Stimulated activated CD8-positive, alpha-beta memory T cell treated with anti-CD3 and anti-CD28 coated beads, Interleukin-15, amount 100 ng/mL, for 1 hour (primary cell): ENCODE measurements at places on chromosomes 3 and 15.

GRCh38 chr3:194399874-194400411 lies 877 bp upstream of the GP5 start:
- DNase-seq, result no peak

DNA sequence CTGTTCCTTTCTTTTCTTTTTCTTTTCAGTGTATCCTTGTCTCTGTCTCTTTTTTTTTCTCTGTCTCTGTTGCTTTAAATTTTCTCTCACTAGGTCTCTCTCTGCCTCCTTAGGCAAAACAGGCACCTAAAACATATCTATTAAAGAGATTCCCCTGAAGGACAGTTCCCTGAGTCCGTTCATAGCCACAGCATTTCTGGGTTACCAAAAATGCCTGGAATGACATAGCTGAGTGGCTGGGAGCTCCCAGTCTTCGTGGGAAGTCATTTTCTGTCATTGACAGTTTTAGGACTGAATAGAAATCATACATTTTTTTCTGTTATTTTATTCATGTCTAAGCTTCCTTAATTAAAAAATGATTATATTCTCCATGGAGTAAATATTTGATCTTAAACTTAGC lies 323.8 kb upstream of the AZI2 start:
- DNase-seq, result no peak

- DNase-seq, result no peak
Measured at GRCh38 chr15:60672400-60672799, 193.5 kb upstream of the ICE2 start.

DNA sequence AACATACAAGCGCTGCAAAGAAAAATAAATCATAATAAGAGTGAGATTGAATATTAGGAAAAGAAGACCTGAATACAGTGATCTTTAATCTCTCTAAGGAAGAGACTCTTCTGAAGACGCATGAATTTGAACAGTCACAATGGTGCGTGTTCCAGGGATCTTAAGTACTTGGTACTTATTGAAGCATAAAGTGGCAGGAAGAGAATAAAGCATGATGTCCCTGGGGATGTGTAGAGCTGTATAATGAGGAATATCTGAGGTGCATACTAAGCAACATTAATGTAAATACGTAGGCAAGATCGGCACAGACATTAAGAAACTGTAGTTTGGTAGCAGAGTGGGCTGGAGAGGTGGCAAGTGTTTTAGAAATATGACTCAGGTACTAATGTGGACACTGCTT lies 246.2 kb upstream of the MCTP2 start:
- no peak for DNase-seq

GRCh38 chr3:17422636-17423035 lies 319.8 kb downstream of the TBC1D5 start:
- no peak for DNase-seq

DNA sequence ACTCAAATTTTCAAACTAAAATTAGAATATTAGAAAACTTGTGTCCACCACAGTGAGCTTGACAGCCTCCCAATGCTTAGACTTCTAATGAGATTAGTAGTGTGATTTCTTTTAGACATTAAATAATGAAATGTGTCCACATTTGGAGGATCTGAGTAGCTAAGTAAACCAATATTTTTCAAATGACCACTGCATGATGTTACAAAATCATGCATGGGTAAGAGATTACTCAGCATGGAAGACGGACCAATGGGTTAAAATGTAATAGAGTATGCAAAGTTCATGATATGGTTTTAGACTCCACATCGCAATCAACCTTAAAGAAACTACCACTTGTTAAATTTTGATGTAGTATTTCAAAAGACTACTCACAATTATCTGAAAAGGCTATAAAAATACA lies 130.6 kb downstream of the IMPG2 start:
- no peak for DNase-seq

DNA sequence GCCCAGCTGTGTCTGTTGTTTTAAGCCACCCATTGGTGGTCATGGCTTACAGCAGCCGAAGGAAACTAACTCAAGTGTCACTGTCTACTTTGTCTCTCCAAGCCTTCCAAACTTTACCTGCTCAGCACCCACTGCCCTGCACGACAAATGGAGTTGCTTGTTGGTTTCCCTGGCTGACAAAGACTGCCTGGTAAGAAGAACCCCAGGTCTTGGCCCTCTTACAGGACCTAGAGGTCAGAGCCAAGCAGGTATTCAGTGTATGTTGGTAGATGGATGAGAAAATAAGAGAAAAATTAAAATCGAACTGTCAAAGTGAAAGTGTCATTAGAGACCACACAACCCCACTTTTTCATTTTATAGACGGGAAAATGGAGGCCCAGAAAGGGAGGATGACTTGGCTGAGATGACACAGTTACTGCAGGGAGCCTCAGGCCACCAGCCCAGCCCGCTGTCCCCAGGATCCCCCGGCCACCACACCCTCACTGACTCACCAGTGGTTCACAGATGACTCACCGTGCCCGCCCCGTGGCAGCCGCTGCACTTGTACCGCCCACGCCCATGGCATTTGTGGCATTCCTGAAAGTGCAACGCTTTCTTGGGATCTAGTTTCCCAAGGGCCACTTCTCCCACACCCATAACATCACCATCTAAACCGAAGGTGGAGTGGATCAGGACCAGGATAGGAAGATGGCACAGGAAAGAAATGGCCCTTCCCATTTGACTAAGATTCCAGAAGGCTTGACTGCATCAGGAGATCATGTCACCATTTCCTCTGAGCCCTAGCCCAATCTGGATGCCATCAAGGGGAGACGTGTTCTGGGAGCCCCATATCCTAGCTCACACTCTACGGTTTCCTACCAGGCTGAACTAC lies 15.2 kb downstream of the SSUH2 start:
- DNase-seq, result peak; percentile 24

GRCh38 chr3:126900859-126901540 lies 81.9 kb upstream of the PLXNA1 start:
- DNase-seq, result no peak

DNA sequence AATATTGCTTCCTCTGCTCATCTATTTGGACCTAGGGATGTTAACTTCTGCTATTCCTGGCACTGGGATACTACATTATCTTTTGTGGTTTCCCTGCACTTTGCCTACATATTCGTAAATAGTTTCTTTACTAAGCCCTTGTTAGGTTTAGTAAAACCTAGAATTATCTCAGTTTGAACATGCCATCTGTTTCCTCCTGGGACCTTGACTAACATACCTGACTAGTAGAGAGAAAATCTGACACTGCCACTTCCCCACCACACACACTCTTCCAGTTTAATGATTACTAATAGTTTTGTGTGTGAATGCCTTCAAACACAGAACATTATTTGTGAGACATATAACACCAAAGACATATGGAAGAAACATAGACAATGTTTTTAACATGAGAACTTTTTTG lies 28.2 kb upstream of the SOX2 start:
- DNase-seq, result no peak

- no peak for DNase-seq
Measured at GRCh38 chr15:52180851-52181450, 10.2 kb downstream of the GNB5 start.

DNA sequence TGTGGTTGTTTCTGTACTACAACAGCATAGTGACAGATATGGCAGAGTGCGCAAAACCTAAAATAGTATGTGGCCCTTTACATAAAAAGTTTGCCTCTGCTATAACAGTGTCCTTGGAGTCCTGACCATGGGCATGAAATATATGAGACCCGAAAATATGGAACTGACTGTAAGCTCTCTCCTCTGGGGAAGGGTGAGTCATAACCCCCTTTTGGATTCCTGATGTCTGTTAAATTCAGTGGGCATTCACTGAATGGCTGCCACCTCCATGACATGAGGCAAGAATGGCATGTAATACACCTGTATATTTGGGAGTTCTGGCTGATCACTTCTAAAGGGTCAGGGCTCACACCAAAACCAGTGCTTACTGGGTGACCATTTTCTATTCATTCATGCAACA lies 6.1 kb downstream of the TBC1D2B start:
- DNase-seq, result no peak
